Left lung (tissue), 14 donors: ENCODE measurements at places on chromosomes 1 and 21. TPM values are rescaled to one million over a fixed set of nuclear protein-coding genes. Genes with fewer than 3 reads are reported as not detected.

EFNA4 gene
- total RNA-seq, result 11.2 TPM

PTPN22 gene
- 10.0 TPM for total RNA-seq

NBPF26 gene
- total RNA-seq, result 28.1 TPM

RNU1-2 gene
- total RNA-seq, result 2,748 TPM

DNA sequence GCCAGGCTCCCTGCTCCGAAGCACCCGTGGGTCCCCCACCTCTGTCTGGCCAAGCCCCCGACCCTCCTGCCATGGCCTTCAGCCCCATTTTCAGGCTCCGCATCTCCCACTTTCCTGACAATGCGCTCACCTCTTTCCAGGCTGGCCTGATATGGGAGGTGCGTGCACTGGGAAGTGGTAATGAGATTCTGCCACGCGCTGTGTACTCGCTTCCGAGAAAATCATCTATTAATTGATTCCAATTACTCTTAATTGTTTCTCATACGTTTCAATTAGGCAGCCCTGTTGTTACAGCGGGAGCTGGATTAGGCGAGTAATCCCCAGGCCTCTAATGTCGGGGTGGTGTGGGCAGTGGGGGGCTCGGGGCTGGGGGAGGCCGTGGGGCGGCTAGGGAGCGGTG is 122.4 kb upstream of the ARHGEF16 start:
- no peak overlapping the region for H3K4me3 ChIP-seq
- H3K36me3 ChIP-seq, result no peaks in the 10 kb centered on the region
- H3K4me1 ChIP-seq, result no peaks in the 10 kb centered on the region
- H3K27ac ChIP-seq, result no peak overlapping the region

- no peak overlapping the region for H3K27ac ChIP-seq
- H3K36me3 ChIP-seq, result no peaks in the 10 kb centered on the region
- peaks cover 34% of the 10 kb centered on the region for H3K4me1 ChIP-seq
- no peaks in the 10 kb centered on the region for H3K27me3 ChIP-seq
- no peak for DNase-seq
These were observed 25.8 kb downstream of the IL6R start for GRCh38 chr1:154430903-154431302.

DNA sequence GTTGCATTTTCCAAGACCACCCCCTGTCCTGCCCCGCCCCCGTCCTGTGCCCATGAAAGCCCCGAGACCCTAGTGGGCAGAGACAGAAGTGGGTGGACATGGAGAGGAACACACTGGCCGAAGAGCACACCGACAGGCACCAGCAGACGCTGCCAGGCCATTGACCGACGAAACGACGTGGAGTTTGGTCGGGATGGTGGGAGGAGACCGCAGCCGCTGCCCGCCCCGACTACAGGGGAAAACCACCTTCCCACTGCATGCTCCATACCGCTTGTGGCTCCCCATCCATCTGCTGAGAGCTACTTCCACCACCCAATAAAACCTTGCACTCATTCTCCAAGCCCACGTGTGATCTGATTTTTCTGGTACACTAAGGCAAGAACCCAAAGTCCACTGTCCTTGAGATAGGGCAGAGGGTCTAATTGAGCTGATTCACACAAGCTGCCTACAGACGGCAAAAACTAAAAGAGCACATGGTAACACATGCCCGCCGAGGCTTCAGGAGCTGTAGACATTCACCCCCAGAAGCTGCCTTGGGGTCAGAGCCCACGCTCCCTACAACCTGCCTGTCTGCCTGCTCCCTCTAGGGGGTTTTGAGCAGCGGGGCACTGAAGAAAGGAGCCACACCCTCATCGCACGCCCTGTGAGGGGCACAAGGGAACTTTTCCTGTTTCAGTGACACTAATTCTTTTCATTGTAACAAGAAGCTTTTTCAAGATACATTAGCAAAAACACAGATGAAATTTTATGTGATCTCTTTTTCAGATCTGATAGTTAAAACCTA is 81.2 kb upstream of the RAB3GAP2 start:
- H3K4me3 ChIP-seq, result no peak overlapping the region
- no peaks in the 10 kb centered on the region for H3K4me1 ChIP-seq
- DNase-seq, result no peak
- H3K27ac ChIP-seq, result no peak overlapping the region
- H3K27me3 ChIP-seq, result no peaks in the 10 kb centered on the region

GRCh38 chr1:12146343-12147112 is 20.3 kb upstream of the TNFRSF1B start:
- peak overlapping the region; percentile 60 for H3K27ac ChIP-seq
- H3K4me3 ChIP-seq, result no peak overlapping the region
- H3K4me1 ChIP-seq, result peaks cover 17% of the 10 kb centered on the region
- H3K27me3 ChIP-seq, result no peaks in the 10 kb centered on the region

DNA sequence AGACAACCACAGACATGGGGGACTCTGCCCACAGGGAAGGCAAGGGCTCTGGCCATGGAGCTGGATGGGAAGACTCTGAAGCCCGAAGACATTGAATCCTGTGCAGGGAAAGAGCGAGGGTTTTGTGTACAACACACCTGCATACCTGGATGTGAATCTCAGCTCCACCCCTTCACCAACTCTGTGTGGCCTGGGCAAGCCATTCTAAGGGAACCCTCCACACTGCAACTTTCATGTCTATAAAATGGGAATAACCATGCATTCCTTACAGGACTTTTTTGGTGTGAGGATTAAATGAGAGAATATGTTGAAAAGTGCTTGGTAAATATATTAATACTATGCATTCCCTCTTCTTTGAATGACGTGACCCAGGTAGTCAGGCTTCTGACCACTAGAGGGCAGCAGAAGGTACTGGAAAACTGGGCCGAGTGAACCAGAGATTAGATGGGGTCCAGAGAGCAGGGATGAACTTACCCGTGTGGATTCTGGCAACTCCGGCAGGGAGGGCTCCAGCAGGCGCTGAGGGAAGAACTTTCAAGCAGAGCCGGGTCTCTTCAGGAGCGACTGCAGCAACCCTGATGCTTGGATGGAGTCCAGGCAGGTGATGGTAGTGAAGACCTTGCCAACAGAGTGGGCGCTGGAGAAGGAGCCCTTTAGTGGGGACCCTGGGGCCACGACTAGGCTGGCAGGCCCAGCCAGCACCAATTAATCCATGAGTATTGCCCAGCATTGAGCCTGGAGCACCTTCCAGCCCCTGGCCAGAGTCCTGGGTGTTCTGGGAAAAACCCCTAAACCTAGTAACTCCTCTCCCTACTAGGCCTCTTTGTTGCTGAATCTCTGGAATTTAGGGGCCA is 834 bp upstream of the ELF3 start:
- no peaks in the 10 kb centered on the region for H3K27me3 ChIP-seq
- no peaks in the 10 kb centered on the region for H3K36me3 ChIP-seq
- peaks cover 4% of the 10 kb centered on the region for H3K4me1 ChIP-seq
- H3K4me3 ChIP-seq, result no peak overlapping the region

DNA sequence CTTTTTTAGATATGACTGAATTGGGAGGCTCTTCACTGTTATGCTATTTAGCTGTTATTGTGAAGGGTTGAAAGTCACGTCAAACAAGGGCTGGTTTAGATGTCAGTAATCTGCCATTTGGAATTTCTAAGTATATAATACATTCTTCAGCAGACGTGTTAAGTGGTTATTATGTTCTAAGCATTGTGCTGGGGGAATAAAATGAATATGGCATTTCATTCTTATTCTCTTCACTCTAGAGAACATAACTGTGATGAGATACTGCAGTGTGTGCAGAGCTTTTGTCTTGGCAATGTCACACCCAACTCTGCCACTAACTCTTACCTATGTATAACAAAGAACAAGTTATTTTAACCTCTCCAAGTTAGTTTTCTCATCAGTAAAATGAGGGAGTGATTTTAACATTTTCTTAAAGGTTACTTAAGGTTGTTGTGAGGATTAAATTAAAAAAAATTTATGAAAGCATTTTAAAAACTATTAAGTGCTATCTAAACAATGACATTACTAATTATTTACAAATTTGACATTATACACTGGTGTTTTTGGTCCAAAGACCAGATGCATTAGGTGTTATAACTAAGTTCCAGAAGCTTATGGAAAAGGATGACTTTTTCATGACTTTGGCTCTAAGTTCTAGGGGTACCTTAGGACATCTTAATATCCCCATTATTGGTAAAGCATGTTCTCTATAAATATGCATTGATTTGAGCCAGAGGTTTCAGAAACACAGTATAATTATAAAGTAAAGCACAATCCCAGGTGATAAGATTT is 58.3 kb downstream of the SLC30A7 start:
- H3K27ac ChIP-seq, result no peak overlapping the region
- H3K36me3 ChIP-seq, result peaks cover 13% of the 10 kb centered on the region
- peaks cover 5% of the 10 kb centered on the region for H3K4me1 ChIP-seq
- no peak overlapping the region for H3K4me3 ChIP-seq
- no peak for DNase-seq

GRCh38 chr1:39787468-39787867 is 1.2 kb downstream of the BMP8B start:
- H3K4me1 ChIP-seq, result peaks cover 3% of the 10 kb centered on the region
- peaks cover 39% of the 10 kb centered on the region for H3K27me3 ChIP-seq
- no peak for DNase-seq
- H3K4me3 ChIP-seq, result no peak overlapping the region

DNA sequence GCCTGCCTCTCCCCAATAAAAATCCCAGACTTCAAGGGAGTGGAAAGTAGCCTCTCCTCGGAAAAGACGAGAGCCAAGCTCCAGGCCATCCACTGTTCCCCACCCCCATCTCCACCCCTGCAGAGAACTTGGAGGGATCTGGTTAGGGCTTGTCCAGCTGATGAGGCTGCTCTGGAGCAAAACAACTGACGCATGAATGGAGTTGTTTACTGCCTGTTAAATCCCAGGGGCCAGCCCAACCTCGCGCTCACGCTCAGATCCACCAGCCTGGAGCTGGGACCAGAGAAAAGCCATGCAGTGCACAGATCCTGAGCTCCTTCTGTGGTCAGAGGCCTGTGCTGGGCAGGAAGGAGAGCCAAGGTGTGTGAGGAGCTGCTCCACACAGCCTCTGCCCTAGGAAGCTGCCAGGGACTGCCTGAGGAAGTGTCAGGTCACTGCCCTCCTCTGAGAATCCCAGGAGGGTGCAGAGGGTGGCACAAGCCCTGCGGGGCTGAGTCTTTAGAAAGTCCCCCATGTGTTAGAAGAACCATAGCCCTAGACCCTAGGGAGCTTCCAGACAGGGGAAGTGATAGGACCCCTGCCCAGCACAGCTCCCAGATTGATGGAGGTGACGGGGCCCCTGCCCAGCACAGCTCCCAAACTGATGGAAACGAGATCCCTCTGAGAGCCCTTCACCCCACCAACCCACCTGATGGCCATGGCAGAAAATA is 109.0 kb upstream of the IPO9 start:
- H3K27ac ChIP-seq, result peak overlapping the region; percentile 73
- no peak overlapping the region for H3K4me3 ChIP-seq
- DNase-seq, result no peak
- H3K27me3 ChIP-seq, result no peaks in the 10 kb centered on the region
- H3K4me1 ChIP-seq, result peaks cover 19% of the 10 kb centered on the region
